Stimulated activated CD8-positive, alpha-beta memory T cell treated with anti-CD3 and anti-CD28 coated beads, Interleukin-7, amount 100 ng/mL, for 24 hours (primary cell): ENCODE measurements at places on chromosomes 3 and 15.

DNA sequence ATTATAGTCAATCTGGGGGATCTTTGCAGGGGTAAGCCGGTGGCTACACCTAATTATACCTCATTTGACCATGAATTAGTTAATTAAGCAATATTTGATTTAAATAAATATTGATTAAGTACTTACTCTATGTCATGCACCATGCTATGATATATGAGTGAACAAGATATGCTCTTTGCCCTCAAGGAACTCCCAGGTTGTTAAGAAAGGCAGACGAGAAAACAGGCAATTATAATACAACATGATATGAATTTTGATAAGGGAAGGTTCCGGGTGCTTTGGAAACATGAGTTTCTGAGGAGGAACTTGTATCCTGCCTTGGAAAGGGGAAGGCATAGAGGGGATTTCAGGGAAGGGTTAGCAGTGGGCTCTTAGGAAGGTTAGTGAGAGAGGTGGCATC, 412.9 kb downstream of the WDR72 start:
- no peak for DNase-seq

DNA sequence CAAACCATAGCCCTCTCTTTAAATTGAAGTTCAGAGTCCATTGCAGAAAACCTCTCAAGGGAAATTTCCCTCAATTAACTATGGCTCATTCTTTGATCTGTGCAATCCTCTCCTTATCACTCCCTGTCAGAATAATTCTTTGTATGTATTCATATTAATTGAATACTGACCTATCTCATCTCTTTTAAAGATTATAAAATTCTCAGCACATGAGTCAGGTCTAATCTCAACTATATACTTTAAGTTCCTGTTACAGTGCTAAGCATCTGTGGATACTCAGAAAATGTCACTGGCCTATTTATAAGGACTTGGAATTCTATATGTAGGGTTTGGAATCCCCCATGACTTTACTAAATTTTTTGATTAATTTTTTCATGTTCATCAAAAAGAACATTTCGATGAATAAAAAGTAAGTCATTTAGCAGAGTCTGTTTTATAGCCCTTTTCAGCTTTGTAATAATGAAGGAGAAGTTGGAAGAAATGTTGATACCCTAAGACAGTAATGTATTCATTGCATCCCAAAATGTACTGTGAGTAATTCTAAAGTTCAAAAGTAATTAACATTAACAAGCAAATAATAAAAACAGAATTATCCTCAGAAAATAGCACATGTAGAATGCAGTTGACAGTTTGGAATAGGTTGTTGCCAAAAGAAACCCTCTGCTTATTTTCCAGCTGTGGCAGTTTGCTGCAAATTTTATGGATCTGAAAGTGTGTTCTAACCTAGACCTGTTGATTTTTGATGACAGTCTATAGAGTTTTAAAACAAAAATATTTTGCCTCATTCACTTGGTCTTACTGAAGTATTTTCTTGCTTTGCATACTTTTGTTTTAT, 503.4 kb upstream of the CBLB start:
- no peak for DNase-seq

- no peak for DNase-seq
These were observed 269.3 kb downstream of the ARPP21 start for GRCh38 chr3:35908366-35909232.

DNA sequence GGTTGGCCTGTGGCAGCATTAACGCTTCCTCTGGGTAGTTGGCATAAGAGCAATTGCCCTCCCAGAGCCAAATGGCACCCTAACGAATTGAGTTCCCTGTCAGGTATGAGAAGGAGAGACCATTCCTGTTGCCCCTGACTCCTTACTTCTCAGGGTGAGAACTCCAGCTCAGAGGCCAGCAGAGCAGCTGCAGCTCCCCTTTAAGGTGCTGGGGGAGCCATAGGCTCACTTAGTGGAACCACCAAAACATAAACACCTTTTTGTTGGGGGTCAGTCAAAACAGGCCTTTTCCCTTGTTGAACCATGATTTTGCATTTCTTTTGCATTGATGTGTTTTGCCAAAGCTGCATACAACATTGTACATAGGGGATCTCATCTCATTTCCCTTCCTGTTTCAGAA, 28.1 kb upstream of the LHFPL4 start:
- no peak for DNase-seq

DNA sequence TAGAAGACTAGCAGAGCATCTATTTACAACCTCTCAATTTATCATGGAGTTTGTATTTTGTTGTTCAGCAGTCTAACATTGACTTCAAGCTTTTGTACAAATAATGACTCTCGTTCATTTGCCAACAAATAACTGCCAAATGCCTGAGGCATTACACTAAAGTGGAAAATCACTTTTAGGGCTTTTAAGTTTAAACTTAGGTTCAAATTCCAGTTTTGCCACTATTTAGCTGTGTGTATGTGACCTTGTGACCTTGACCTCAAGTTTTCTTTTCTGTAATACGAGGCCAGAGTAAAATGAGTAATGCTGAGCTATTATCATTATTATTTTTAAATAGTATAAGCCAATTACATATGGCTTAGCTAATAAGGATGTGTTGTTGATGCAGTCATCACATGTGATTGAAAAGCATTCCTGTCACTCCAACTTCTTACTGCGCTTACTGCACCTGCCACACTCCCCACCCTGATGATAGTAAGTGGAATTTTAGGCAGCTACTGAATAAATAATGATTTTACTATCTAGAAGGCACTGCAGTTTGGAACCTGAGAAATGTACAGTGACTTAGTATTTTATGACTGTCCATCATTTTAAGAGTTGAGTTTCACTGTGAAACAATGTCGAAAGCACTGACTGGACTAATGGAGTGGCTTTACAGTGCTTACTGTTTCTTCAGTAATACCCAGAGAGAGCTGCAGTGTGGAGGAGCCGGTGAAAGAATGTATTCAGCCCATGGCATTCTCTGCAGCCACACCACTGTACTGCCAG, 16.3 kb downstream of the ARL8B start:
- DNase-seq = no peak

- DNase-seq = no peak
These were observed 46.6 kb upstream of the ARPP21 start for GRCh38 chr3:35592589-35593295.

GRCh38 chr3:143848704-143849103, 436 bp upstream of the SLC9A9 start:
- DNase-seq = no peak

DNA sequence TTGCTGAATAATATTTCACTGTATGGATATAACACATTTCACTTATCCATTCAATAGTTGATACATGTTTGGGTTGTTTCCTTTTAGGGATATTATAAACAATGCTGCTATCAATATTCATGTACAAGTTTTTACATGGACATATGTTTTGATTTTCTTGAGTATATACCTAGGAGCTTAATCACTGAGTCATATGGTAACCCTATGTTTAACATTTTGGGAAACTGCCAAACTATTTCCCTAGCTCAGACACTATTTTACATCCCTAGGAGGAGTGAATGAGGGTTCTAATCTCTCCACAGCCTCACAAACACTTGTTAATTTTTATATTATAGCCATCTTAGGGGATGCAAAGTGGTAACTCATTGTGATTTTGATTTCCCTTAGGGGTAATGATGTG, 66.0 kb downstream of the GPR156 start:
- no peak for DNase-seq

DNA sequence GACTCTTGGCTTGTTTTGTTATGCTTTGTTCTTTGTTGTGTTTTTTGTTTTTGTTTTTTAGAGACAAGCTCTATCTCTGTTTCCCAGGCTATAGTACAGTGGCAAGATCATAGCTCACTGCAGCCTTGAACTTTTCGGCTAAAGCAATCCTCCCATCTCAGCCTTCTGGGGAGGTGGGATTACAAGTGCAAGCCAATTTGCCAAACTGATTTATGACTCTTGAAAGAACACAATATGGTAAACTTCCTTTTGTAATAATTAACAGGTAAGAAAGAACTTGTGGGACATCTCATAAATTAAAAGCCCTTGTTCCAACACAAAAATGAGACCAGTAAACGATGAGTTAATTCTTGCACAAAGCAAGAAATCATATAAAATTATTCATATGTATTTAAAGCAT, 476.3 kb downstream of the MAGI1 start:
- no peak for DNase-seq
